Tongue (tissue), 3 donors: ENCODE measurements at places on chromosomes 11 and 22.

DNA sequence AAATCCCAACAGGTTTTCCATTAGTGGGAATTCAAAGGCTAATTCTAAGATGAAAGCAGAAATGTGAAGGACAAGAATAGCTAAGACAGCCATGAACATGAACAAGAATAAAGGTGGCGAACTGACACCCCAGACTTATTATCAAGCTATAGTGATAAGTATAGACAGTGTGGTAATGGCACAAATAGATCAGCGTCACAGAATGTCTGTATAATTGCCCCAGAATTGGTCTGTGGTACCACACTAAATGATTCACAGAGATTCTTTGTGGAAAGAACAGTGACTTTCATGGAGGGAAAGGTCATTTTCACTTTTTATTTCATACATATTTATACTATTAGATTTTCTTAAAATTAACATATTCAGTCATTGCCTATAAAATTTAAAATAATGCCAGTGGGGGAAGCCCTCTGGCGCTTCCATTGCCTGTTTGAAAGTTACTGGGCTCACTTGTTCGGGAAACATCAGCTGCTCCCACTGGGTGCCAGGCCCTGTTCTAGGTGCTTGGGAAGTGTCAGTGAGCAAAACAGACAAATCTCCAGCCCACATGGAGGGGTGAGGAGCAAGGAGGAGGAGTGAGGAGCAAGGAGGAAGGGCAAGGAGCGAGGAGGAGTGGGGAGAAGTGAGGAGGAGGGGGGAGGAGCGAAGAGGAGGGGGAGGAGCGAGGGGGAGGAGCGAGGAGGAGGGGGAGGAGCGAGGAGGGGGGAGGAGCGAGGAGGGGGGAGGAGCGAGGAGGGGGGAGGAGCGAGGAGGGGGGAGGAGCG, 11.3 kb upstream of the NLRP6 start:
- DNase-seq, result no peak

DNA sequence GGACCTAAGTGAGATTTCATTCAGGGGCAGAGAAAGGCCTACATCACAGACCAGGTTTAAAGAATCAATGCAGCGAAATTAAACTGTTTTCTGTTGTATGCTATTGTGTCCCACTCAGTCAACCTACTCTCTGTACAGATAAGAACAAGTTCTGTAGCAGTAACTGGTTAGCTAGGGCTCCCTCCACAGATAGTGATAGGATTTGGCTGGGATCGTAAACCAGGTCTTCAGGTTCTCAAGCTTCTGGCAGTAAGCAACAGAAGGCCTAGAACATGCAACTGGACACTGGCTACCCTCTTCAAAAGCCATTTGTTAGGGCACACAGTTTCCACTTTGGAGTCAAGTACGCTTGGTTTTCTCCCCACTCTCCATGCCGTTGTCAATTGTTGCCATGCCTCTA, 69.2 kb downstream of the GDPD4 start:
- no peak for DNase-seq

- no peak for DNase-seq
Observed at GRCh38 chr11:46801694-46802470, 44.2 kb downstream of the CKAP5 start.

DNA sequence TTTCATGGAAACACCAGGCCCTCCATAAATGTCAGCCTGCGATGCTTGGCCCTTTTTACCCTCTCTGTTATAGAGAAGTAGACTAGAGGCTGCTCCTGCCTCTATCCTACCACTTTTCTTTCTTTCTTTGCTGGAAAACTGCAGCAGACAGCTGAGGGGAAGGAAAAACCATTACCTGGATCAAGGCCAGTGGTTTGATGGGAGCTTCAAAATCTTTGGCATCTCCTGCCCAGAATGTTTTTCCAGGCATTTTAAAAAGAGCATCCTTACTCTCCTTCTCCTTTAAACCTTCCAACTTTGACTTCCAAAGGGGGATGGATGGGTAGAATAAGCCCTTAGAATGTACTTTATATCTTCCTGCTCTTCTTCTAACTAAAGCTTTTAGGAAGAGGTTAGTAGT, 44.9 kb downstream of the EXT2 start:
- peak; percentile 44 for DNase-seq

- peak; percentile 97 for DNase-seq
Observed at GRCh38 chr11:57638005-57638781, 11.5 kb downstream of the YPEL4 start.

DNA sequence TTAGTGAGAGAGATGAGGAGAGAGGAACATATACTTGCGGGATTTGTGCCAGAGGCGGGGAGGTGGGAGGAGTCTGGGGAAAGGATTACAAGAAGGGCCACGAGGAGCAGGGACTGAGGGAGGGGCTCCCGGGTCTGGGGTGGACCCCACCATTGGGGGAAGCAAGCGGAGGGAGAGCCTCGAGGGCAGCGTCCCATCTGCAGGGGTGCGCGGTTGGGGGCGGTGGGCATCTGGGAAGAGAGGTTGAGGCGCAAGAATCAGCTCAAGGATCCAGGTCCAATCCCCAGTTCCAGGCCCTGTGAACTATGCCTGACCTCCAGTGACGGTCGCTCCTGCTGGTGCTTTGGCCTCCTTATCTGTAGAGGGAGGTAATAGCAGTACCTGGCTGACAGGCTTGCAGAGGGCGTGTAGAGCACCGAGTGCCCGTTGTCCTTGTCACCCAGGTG, 38.0 kb downstream of the ADAMTS15 start:
- DNase-seq, result no peak

DNA sequence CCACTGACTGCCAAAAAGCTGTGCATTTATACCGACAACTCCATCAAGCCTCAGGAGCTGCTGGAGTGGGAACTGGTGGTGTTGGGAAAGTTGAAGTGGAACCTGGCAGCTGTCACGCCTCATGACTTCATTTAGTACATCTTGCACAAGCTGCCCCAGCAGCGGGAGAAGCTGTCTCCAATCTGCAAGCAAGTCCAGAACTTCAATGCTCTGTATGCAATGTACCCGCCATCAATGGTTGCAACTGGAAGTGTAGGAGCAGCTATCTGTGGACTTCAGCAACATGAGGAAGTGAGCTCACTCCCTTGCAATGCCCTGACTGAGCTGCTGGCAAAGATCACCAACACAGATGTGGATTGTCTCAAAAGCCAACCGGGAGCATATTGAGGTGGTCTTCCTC, at the start of gene SLC22A25:
TSS of gene SLC22A25 (minus strand) at position 67 of the 400 bp plus-strand sequence. CDS start 13,947 bp downstream, outside the sequence.
- no peak for DNase-seq

GRCh38 chr22:40423310-40423688, 52.9 kb downstream of the SGSM3 start:
- DNase-seq, result peak; percentile 83

- DNase-seq, result no peak
Observed at GRCh38 chr11:74771139-74771538, 22.5 kb downstream of the RNF169 start.

DNA sequence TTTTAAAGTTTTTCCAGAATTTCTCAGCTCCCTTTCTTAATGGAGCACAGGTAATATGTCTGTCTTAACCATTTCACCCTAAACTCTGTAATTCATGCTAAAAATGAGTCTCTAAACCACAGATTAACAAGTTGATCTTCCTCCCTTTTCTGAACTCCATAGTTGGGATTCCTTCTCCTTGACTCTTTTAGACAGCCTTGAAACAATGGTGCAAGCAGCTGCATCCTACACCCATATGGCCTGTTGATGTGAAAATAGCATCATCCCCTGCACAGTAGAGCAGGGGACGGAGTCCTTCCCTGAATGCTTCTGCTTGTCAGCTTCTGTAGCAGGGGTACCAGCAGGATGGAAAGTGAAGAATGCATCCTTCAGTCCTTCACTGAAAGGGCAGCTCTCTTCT, 192.8 kb upstream of the SORL1-AS1 start:
- DNase-seq, result no peak

DNA sequence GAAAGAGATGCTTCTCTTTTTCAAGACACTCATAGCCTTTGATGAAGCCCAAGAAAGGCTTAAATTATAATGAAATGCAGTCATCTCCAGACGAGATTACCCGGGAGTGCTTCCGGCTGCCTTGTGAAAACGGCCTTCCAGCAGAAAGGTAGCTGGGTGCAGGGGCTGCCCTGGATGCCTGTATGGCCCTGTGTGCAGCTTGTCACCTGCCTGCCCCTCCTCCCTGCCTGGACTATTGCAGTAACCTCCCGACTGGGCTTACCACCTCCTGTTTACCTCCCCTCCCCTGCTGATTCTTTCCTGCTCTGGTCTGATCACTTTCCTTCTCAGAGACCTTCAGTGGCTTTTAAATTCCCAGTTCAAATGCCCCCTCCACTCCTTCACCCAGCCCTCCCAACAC, 126.4 kb upstream of the SYT13 start:
- no peak for DNase-seq

DNA sequence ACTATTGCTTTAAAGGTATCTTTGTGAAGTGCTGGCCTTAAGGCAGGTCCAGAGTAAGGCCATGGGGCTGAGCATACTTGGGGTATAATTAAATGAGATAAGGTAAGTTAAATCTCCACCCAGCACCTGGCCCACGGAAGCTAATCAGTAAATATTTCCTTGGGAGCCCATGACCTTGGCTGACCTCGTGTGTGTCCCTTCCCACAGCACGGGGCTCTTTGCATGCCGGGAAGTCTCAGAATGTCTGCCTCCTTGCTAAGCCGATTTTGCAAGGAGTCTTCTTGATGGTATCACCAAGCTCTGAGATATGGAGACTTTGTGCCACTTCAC, 46.5 kb downstream of the ADM start:
- DNase-seq, result no peak

DNA sequence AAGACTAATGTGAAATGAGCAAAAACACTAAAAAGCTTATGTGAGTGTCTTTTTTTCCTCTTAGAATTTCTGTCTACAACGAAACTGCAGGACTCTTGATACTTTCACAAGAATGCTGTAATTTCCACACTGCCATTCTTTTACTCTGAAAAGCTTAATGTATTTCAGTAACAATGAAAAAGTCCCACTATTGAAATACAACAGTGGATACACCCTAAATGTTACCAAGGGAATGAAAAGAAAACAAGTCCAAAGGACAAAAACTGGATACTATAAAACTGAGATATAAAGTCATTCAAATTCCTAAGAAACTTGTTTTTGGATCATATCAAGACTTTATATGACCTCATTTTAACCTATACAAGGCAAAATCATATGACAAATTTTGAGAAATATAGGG, 77.4 kb downstream of the SOX6 start:
- no peak for DNase-seq

DNA sequence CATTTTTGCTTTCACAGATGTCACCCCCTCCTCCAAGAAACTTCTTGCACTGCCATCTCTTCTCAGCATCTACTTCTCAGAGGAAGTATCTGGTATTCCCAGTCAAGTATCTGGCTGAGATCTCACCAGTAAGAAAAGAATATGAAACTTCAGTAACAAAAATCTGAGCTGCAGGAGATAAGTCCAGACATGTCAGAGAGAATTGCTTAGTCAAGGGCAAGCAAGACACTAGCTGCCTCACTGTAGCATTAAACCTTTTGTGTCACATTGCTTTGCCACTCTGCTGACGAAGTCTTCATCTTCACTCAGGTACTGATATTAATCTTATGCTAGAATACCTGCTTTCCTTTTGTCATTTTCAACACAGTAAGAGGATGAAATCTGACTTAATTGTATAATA, 70.6 kb upstream of the ZC3H12C start:
- DNase-seq, result no peak

DNA sequence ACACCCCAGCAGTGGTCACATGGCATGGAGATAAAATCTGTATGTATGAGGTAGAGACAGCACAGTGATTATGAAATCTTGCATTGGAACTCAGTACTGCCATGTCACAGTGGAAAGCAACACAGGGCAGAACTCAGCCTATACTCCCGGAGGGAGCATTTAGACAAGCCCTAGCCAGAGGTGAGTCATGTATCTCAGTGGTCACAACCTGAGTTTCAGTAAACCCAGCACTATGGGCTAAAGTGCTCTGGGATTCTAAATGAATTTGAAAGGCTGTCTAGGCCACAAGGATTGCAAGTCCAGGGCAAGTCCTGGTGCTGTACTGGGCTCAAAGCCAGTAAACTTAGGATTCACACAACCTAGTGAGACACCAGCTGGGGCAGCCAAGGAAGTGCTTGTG, 1717.1 kb upstream of the RAG2 start:
- no peak for DNase-seq

- DNase-seq, result no peak
Observed at GRCh38 chr22:26681395-26681821, 24.0 kb downstream of the MIAT start.

DNA sequence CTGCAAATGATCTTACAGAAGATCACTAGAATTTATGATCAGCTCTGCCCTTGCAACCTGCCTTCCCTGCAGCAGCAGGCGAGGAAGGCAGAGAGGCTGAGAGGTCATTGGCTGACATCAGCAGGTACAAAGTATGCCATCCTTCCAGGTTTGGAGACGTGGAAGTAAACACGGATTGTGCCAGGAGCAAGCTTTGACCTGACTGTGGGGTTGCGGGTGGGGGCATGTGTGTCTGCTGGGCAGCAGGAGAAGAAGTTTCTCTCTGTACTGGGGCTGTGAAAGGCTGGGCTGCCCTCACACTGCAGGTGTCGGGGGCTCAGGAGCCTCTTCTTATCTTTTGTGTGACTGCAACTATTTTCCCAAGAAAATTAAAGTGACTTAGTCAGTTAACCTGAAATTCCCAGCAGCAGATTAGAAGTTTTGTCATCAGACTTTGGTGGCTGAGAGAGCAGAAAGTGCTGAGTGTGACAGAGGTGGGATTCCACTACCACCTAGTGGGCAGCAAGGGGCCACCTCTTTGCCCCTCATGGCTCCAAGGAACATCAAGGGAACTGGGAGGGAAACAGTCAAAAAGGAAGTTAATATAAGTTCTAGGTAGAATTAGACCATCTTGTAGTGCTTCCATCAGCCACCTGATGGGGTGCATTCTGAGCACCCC, 565.9 kb downstream of the ETS1 start:
- peak; percentile 16 for DNase-seq

GRCh38 chr22:20228055-20228938, 39.8 kb downstream of the RTN4R start:
- peak; percentile 41 for DNase-seq

GRCh38 chr11:130442737-130443136, 5.7 kb upstream of the ADAMTS15 start:
- DNase-seq, result peak; percentile 93

DNA sequence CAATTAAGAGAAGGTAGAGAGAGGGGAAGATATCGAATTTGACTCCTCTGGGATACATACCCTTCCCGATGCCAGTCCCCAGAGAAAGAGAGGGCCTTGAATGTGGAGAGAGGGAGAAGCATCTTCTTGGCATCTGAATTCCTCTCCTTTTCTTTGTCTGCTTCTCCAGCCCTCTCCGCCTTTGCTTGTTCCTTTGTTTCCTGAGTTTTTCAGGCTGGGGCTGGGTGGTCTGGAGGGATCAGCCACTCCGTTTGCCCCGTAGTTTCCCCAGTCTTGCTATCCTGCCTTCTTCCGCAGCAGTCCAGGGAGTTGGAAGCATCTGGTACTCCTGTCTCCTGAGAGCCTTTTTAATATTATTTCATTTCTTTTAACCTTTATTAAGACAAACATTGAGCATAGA, 107.1 kb upstream of the CADM1 start:
- no peak for DNase-seq
